ENCODE measurements at places on chromosomes 12 and 14.

DNA sequence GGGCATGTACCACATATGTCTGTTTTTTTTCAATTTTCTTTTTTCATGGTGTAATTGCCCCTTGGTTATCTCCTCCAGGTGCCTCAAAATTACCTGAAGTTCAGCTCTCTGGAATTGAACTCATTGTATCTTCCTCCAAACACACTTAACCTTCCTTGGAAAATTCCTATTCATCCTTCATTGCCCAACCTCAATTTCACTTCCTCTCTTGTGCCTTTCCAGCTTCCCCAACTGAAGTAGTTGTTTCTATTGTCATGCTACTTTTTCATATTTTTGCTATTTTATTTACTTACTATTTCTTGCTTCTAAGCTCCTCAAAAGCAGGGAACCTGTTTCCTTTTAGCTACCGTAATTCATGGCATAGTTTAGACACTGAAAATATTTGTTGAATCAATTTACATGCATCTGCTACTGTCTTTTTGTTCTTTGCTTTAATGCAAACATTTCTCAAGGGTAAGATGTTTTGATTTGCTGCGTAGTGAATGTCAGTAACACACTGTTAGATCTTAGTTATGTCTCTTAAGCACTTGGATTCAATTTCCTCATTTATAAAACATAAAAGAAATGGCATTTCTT, 37.0 kb upstream of the STXBP6 start:
- DNase-seq = no peak
- H3K4me3 ChIP-seq = no peak overlapping the region

DNA sequence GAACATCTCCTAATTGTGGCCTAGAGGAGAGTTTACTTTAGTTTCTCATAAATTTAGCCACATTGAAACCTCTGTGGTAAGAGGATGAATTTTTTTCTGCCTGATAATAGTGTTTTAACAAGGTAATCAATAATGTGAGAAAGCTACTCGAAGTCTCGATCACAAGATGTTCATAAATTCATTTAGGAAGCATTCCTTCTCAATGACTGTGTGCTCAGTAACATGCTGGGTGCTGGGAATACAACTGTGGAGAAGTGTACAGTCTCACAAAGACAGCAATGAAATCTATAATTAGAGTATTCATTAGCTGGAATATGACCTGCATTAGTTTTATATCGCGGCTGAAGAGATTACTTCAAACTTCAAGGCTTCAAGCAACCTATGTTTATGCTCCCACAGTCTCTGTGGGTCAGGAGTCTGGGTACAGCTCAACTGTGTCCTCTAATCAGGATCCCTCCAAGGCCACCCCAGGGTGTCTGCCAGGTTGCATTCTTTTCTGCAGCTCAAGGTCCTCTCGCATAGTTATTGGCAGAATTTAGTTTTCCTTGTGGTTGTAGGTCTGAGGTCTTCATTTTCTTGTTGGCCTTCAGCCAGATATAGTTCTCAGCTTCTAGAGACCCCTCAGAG, 167.6 kb downstream of the ANO4 start:
- no peak for DNase-seq
- H3K4me3 ChIP-seq = no peak overlapping the region
- no peaks in the 10 kb centered on the region for H3K36me3 ChIP-seq
- no peaks in the 10 kb centered on the region for H3K27me3 ChIP-seq
- no peak overlapping the region for H3K27ac ChIP-seq
- no peaks in the 10 kb centered on the region for H3K4me1 ChIP-seq

DNA sequence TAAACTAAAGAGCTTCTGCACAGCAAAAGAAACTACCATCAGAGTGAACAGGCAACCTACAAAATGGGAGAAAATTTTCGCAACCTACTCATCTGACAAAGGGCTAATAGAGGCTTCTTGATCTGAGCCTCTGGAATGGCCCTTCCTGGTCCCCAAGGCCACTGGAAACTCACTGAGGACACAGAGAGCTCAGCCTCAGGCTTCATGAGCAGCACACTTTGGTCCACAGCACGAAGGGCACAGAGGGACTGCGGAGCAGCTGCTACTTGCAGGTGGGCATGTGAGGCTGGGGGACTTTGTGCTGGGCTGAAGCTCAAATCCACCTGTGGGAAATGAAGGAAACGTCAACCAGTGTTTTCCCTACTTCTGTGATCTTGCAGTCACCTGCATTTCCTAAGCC, 27.4 kb downstream of the PZP start:
- H3K27me3 ChIP-seq = peaks cover 1% of the 10 kb centered on the region
- no peak overlapping the region for H3K4me3 ChIP-seq

- H3K27me3 ChIP-seq = no peaks in the 10 kb centered on the region
- no peak for DNase-seq
- H3K4me3 ChIP-seq = peak overlapping the region; percentile 18
- H3K36me3 ChIP-seq = peaks cover 46% of the 10 kb centered on the region
Observed at GRCh38 chr12:121214166-121214777, 4.3 kb downstream of the P2RX4 start.

DNA sequence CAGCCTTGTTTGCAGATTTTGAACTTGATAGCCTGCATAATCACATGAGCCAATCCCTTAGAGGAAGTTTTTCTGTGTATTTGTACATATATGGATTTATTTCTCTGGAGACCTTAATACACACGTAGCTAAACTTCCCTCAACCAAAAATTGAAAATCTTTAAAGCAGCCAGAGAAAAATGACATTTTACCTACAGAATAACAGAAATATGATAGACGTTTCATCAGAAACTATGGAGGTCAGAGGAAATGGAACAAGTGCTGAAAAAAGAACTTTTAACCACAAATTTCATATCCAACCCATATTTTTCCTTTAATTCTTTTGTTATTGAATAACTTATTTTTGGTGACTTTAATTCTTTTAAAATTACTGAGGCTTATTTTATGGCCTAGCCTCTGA, 177.7 kb downstream of the CCDC91 start:
- no peak overlapping the region for H3K4me3 ChIP-seq
- no peak for DNase-seq
- no peak overlapping the region for H3K27ac ChIP-seq
- H3K27me3 ChIP-seq = no peaks in the 10 kb centered on the region
- peaks cover 36% of the 10 kb centered on the region for H3K36me3 ChIP-seq

DNA sequence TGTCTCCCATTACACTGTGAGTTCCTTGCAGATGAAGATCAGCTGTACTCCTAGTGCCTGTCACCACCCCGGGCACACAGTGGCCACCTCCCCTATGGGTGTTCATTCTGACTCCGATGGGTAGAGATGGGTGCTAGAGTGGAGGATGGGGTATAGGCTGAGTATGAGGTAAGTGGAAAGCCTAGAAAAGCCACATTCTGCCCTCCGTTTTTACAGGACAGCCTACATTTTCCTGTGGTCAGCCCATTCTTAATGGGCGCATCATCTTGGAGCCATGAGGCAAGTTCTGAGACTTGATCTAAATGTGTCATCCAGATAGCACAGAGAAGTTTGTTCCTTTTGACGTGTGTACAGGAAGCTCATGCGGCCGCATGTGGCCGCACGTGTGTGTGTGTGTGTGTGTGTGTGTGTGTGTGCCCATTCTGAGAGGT, 166.7 kb upstream of the HIF1A start:
- H3K27ac ChIP-seq = peak overlapping the region; percentile 88
- no peak for DNase-seq
- no peaks in the 10 kb centered on the region for H3K27me3 ChIP-seq
- H3K4me1 ChIP-seq = peaks cover 80% of the 10 kb centered on the region
- no peak overlapping the region for H3K4me3 ChIP-seq

- H3K4me3 ChIP-seq = no peak overlapping the region
- H3K27ac ChIP-seq = no peak overlapping the region
- no peaks in the 10 kb centered on the region for H3K36me3 ChIP-seq
- H3K4me1 ChIP-seq = no peaks in the 10 kb centered on the region
- no peaks in the 10 kb centered on the region for H3K27me3 ChIP-seq
Observed at GRCh38 chr14:38297681-38298080, 41.8 kb upstream of the CLEC14A start.

DNA sequence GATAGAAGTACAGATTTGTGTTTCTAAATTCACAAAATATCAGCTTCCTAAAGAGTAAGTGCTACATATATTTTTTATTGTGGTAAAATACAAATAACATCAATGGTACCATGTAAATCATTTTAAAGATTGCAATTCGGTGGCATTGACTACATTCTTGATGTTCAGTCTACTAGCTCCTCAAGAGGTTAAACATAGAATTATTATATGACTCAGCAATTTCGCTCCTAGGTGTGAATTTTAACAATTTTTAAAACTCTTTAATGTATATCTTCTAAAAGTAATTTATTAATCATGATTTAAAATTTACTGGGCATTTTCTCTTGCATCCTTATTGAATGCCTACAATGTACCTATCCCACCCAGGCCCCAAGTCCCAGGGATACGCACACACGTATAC, 29.8 kb upstream of the OAS1 start:
- no peak overlapping the region for H3K4me3 ChIP-seq
- DNase-seq = no peak
- no peak overlapping the region for H3K27ac ChIP-seq
- no peaks in the 10 kb centered on the region for H3K4me1 ChIP-seq
- H3K36me3 ChIP-seq = no peaks in the 10 kb centered on the region

GRCh38 chr14:47153746-47154145, 502.2 kb upstream of the RPL10L start:
- no peak overlapping the region for H3K4me3 ChIP-seq
- H3K27ac ChIP-seq = no peak overlapping the region
- no peaks in the 10 kb centered on the region for H3K27me3 ChIP-seq

DNA sequence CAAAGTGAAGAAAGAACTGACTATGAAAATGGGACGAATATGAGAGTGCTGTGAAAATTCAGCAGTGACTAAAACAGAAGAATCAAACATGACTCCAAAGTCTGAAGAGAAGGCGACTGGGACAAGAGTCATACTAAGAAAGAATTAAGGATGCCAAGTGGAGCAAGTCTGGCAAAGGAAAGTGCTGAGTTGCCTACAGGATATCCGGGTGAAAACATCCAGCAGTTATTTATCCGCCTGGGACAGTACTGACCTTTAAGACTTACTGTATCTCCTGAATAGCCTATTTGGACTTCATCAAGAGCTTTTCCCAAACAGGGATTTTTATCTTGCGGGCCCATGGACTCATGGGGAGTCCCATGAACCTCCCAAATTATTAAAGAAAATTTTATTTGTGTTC, 41.1 kb downstream of the KICS2 start:
- no peak overlapping the region for H3K27ac ChIP-seq
- DNase-seq = no peak
- H3K27me3 ChIP-seq = no peaks in the 10 kb centered on the region
- no peak overlapping the region for H3K4me3 ChIP-seq
- no peaks in the 10 kb centered on the region for H3K4me1 ChIP-seq
- no peaks in the 10 kb centered on the region for H3K36me3 ChIP-seq

DNA sequence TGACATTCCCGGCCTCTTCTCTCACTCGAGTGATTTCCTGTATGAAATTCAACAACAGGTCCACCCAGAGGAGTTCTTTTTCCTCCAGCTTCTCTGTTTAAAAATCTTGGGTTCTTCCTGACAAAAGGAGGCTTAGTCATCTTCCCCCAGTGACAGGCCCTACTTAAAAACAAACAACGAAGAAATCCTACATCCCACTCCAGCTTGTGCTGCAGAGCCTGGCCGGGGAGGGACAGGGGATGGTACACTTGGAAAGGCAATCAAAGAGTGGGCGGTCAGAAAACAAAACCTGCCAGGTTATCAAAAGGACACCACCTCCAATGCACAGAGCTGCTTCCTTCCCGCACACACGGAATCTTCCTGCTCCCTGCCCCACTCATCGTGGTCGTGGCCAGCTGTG, 101.3 kb downstream of the CACNA1C start:
- H3K27me3 ChIP-seq = peaks cover 3% of the 10 kb centered on the region
- no peak overlapping the region for H3K27ac ChIP-seq
- H3K4me3 ChIP-seq = no peak overlapping the region
- H3K4me1 ChIP-seq = no peaks in the 10 kb centered on the region
- H3K36me3 ChIP-seq = no peaks in the 10 kb centered on the region

GRCh38 chr12:109581856-109582255, 8.3 kb downstream of the MVK start:
- DNase-seq = no peak
- H3K27ac ChIP-seq = no peak overlapping the region
- H3K36me3 ChIP-seq = peaks cover 49% of the 10 kb centered on the region
- no peak overlapping the region for H3K4me3 ChIP-seq

DNA sequence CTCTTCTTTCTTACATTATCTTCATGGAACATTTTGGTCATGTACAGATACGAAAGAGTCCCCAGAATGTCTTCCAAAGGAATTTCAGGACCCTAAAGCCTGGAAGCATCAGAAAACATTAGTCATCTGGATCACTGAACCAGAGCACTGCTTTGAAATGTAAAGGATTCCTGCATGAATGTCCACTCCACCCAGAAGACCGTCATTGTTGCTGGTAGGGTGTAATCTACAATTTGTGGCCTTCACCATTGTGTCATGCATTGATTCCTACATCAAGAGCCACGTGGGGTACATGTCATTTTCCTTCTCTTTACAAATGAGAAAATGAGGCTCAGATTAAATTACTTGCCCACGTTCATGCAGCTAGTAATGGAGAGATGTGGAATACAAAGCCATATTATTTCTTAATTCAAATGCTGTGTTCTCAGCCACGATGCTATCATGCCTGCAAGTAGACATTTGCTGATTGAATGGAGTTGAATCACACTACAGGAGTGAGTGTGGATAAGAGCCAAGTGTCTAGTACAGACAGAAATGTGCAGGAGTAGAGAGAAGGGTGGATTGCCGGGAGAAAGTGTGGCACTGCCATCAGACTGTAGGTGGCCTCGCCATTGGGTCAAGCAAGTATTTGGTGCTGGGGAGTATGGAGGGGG, 231.2 kb downstream of the C12orf75 start:
- H3K4me1 ChIP-seq = no peaks in the 10 kb centered on the region
- no peak overlapping the region for H3K27ac ChIP-seq
- H3K27me3 ChIP-seq = peaks cover 5% of the 10 kb centered on the region

GRCh38 chr12:120470150-120470784, 719 bp upstream of the SRSF9 start:
- DNase-seq = no peak
- H3K36me3 ChIP-seq = peaks cover 29% of the 10 kb centered on the region
- H3K4me1 ChIP-seq = peaks cover 41% of the 10 kb centered on the region
- peak overlapping the region; percentile 95 for H3K4me3 ChIP-seq
- H3K27me3 ChIP-seq = peaks cover 5% of the 10 kb centered on the region

GRCh38 chr12:121009741-121010140, 6.5 kb downstream of the C12orf43 start:
- H3K4me3 ChIP-seq = no peak overlapping the region
- peaks cover 5% of the 10 kb centered on the region for H3K4me1 ChIP-seq
- no peaks in the 10 kb centered on the region for H3K27me3 ChIP-seq
- no peak for DNase-seq

DNA sequence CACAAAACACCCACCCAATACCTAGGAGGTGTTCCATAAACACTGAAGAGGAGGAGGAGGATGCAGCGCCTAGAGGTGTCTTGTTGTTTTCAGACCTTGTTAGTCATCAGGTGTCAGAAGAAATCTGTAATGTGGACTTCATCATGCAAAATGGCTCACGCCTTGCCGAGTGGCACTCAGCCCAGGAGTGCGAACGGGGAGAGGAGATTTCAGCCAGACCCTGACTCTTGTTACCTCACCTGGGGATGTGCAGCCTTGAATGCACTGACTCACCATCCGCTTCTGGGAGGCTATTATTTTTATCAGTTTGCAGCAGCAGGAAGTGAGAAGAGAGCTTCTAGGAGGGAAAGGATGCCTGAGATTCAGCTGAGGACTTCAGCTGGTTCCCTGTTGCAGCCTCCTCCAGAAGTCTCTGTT, 48.2 kb upstream of the PLXNC1 start:
- H3K27ac ChIP-seq = peak overlapping the region; percentile 61
- no peak for DNase-seq
- no peaks in the 10 kb centered on the region for H3K36me3 ChIP-seq
- H3K27me3 ChIP-seq = peaks cover 2% of the 10 kb centered on the region
- H3K4me3 ChIP-seq = peak overlapping the region; percentile 27
- H3K4me1 ChIP-seq = peaks cover 35% of the 10 kb centered on the region

GRCh38 chr14:60945984-60946383, 34.9 kb downstream of the TRMT5 start:
- H3K27ac ChIP-seq = peak overlapping the region; percentile 67
- H3K36me3 ChIP-seq = peaks cover 16% of the 10 kb centered on the region
- peaks cover 13% of the 10 kb centered on the region for H3K4me1 ChIP-seq

Measured in activated T-helper 2 cell treated with anti-CD3 and anti-CD28 coated beads, Interferon-gamma antibody, Interleukin-2, Interleukin-4, amounts not matched to agents 10 μg/mL and 5 μg/mL and 100 μg/mL, durations not matched to agents 14 hours and 24 hours and 36 hours (primary cell).